ENCODE measurements at places on chromosomes 7 and 10. TPM values are rescaled to one million over a fixed set of nuclear protein-coding genes. Genes with fewer than 3 reads are reported as not detected.

DNA sequence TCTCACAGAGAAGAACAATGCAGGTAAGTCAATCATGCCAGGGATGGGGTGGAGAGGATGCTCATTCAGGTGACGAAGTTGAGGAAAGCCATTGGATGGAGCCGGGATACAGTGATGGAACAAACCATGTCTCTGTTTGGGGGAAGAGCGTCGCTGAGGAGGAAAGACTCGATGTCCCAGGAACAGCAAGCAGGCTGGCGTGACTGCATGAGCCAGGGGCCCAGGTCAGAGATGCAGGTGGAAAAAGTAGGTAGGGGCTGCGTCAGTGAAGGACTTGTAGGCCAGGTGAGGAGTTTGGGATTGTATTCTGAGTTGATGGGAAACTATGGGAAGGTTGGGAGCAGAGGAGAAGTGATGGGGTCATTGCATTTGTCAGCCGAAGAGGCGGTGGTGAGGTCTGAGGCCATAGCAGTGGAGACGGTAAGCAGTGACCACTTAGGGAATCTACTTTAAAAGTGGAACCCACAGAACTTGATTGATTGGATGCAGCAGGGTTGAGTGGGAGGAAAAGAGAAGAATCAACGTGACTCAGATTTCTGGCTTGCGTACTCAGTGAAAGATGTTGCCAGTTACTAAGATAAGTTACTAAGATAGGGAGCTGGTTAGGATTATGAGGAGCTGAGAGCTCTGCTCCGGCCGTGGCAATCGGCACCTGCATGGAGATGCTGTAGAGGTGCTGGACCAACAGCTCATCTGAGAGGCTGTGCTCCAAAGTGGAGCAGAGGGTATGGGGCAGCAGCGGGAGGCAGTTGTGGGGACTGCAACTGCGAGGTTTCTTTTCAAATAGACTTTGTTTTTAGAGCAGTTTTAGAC is 12.5 kb upstream of the IL2RA start:
- no peak for DNase-seq

- no peak for DNase-seq
Observed at GRCh38 chr10:60086862-60087261, 180.5 kb upstream of the CCDC6 start.

- DNase-seq, result no peak
Observed at GRCh38 chr7:106824458-106824857, 40.6 kb upstream of the PIK3CG start.

DNA sequence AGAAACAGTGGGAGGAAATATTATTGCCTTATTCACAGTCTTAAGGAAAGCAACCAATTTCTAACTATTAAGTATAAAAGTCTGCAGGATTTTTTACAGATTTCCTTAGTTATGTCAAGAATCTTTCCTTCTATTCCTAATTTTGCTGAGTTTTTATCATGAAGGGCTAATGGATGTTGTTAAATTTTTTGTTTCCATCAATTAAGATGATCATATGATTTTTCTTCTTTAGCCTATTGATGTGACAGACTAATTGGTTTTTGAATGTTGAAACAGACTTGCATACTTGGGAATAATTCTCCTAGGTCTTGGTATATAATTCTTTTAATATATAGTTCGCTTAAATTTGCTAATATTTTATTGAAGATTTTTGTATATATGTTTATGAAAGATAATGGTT is 569.1 kb upstream of the KCND2 start:
- DNase-seq, result no peak

- no peak for DNase-seq
Observed at GRCh38 chr7:116337800-116338199, 127.5 kb downstream of the TES start.

DNA sequence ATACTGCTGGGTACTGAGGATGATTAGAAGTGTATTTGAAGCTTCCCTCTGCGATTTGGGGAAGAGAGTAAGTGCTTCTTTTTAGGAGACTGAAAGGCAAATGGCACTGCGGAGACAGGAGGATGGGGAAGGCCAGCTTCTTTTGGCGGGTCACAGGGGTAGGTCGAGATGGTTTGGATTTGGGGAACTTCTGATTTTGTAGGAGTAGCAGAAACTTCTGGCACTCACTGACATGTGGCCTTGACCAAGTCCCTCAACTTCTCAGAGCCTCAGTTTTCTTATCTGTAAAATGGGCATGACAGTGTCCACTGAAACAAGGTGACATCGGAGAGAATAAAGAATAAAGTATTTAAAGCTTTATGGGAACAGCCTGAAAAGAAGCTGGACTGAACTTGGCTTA is 59.8 kb upstream of the WDR11 start:
- no peak for DNase-seq

- DNase-seq, result no peak
Observed at GRCh38 chr10:89857431-89858042, 156.1 kb downstream of the KIF20B start.

DNA sequence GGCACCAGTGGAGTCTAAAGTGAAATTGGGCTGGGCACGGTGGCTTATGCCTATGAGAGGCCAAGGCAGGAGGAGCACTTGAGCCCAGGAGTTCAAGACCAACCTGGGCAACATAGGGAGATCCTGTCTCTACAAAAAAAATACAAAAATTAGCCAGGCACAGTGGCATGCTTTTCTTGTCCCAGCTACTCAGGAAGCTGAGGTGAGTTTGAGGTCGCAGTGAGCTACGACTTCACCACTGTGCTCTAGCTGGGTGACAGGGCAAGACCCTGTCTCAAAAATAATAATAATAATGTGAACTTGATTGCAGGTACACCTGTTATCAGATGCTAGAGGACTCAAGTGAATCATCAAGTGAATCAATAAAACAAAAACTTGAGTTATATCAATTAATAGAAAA is 108.0 kb downstream of the BTAF1 start:
- DNase-seq, result no peak

GRCh38 chr10:2207246-2207922 is 470.1 kb upstream of the ADARB2 start:
- DNase-seq, result no peak

- no peak for DNase-seq
Observed at GRCh38 chr10:116311016-116311415, 13.2 kb upstream of the CCDC172 start.

DNA sequence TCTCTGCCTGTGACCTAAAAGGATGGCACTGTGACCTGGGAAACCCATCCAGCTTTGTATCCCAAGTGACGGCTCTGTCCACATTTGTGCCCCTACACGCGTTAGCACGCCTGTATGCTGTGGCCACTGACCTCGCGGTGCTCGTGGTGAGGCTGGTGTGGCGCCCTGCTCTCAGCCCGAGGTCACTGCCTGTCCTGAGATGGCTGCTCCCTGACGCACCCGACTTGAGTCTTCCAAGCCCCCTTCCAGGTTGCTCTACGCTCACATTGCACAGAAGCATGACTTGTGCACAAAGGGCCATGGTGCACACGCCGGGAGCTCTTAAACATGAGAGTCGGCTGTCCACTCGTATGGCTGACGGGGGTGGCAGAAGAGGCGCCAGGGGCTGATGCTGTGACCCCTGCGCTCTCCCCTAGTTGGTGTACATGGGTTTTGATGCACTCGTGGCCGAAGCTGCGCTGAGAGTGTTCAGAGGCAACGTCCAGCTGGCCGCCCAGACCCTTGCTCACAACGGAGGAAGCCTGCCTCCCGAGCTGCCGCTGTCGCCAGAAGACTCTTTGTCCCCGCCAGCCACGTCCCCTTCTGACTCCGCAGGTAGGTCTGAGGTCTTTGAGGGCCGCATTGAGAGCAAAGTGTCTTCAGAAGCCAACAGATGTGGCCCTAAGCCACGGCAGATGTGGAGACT is 33.5 kb downstream of the WDR86 start:
- no peak for DNase-seq

Gene PPP1R17
- not detected for total RNA-seq

Gene MBL2
- 0.12 TPM for total RNA-seq

Gene TECTB
- total RNA-seq, result not detected

Gene ANKRD30A
- total RNA-seq, result not detected

Measured in mucosa of gallbladder (tissue), 1 donor.